SJSA1 (cell line): ENCODE measurements at places on chromosomes 1 and 21. TPM values are rescaled to one million over a fixed set of nuclear protein-coding genes. Genes with fewer than 3 reads are reported as not detected.

DNA sequence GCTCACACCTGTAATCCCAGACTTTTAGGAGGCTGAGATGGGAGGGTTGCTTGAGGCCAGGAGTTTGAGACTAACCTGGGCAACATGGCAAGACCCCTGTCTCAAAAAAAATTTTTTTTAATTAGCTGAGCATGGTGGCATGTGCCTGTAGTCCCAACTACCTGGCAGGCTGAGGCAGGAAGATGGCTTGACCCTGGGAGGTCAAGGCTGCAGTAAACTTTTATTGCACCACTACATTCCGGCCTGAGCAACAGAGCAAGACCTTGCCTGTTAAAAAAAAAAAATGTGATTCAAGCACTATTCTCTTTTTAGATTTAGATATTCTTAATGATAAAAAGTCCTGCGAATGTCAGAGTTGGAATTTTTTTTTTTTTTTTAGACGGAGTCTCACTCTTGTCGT is 102.5 kb upstream of the L1TD1 start:
- no peak overlapping the region for H3K4me3 ChIP-seq
- H3K27me3 ChIP-seq = no peaks in the 10 kb centered on the region; the same call in 1 of the 2 replicates
- H3K36me3 ChIP-seq = no peaks in the 10 kb centered on the region
- H3K4me1 ChIP-seq = no peaks in the 10 kb centered on the region; the same call in 1 of the 2 replicates
- H3K27ac ChIP-seq = no peak overlapping the region

- H3K36me3 ChIP-seq = peaks cover 68% of the 10 kb centered on the region
- H3K4me1 ChIP-seq = peaks cover 18% of the 10 kb centered on the region
Observed at GRCh38 chr1:226064816-226065248, 2.3 kb downstream of the H3-3A start.

GRCh38 chr1:26530895-26531598 is 1.5 kb downstream of the RPS6KA1 start:
- H3K4me3 ChIP-seq = peak overlapping the region; percentile 99
- no peaks in the 10 kb centered on the region for H3K27me3 ChIP-seq
- peaks cover 22% of the 10 kb centered on the region for H3K4me1 ChIP-seq
- H3K36me3 ChIP-seq = peaks cover 6% of the 10 kb centered on the region
- no peak overlapping the region for H3K27ac ChIP-seq

The SLAMF8 gene
- not detected in 2 replicates for total RNA-seq

The HRNR gene
- total RNA-seq = 0.03 TPM in 1 of 2 replicates, not detected in the other

GRCh38 chr1:37609994-37610393 is 14.3 kb upstream of the GNL2 start:
- H3K27ac ChIP-seq = no peak overlapping the region
- H3K4me3 ChIP-seq = no peak overlapping the region
- no peaks in the 10 kb centered on the region for H3K4me1 ChIP-seq
- peaks cover 69% of the 10 kb centered on the region for H3K27me3 ChIP-seq

DNA sequence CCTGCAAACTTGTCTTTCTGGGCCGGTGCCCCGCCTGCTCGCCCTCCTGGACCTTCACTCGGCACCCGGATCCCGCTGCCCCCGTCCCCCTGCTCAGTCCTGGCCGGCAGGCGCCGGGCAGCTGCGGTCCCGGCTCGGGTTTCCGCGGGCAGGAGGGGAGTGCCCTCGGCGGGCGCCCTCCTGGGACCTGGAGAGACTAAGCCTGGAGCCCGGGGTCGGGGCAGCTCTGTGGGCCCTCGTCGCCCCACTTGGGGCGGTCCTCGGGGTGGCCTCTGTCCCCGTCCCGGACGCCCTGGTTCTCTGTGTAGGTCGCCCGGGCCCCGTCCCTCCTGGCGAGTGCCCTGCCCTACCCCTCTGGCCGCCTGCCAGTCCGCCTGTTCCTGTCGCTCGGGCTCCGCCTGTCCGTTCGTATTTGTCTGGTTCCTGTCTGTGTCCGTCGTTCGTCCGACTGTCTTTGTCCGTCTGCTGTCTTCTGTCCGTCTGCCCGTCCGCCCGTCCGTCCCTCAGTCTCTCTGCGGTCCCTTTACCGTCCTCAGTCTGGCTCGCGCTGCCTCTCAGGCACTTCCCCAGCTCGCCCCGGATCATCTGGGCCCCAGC is 490 bp downstream of the SERINC2 start:
- H3K27ac ChIP-seq = peak overlapping the region; percentile 48
- H3K27me3 ChIP-seq = no peaks in the 10 kb centered on the region
- peak overlapping the region; percentile 86 for H3K4me3 ChIP-seq
- H3K36me3 ChIP-seq = peaks cover 26% of the 10 kb centered on the region; the same call in 1 of the 2 replicates
- H3K4me1 ChIP-seq = peaks cover 38% of the 10 kb centered on the region

GRCh38 chr1:106944721-106945120 is 111.8 kb upstream of the PRMT6 start:
- no peaks in the 10 kb centered on the region for H3K27me3 ChIP-seq
- H3K27ac ChIP-seq = no peak overlapping the region
- no peaks in the 10 kb centered on the region for H3K4me1 ChIP-seq
- no peaks in the 10 kb centered on the region for H3K36me3 ChIP-seq
- DNase-seq = no peak
- H3K4me3 ChIP-seq = no peak overlapping the region

DNA sequence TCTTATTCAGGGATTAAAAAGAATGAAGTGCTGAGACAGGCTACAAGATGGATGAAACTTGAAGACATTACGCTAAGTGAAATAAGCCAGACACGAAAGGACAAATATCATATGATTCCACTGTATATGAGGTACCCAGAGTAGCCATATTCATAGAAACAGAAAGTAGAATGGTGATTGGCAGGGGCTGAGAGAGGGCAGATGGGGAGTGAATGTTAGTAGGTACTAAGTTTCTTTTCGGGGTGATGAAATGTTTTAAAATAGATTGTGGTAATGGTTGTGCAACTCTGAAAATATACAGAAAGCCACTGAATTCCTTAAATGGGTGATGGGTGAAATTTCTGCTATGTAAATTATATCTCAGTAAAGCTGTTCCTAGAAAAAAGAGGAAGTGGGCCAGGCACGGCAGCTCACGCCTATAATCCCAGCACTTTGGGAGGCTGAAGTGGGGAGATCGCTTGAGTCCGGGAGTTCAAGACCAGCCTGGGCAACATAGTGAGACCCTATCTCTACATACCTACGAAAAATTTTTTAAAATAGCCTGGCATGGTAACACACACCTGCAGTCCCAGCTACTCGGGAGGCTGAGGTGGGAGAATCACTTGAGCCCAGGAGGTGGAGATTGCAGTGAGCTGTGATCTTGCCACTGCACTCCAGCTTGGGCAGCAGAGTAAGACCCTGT is 15.9 kb downstream of the SLC27A3 start:
- DNase-seq = peak; percentile 66
- no peaks in the 10 kb centered on the region for H3K36me3 ChIP-seq
- no peaks in the 10 kb centered on the region for H3K27me3 ChIP-seq
- peak overlapping the region; percentile 36; the same call in 1 of the 2 replicates for H3K27ac ChIP-seq
- no peak overlapping the region for H3K4me3 ChIP-seq
- peaks cover 21% of the 10 kb centered on the region for H3K4me1 ChIP-seq

DNA sequence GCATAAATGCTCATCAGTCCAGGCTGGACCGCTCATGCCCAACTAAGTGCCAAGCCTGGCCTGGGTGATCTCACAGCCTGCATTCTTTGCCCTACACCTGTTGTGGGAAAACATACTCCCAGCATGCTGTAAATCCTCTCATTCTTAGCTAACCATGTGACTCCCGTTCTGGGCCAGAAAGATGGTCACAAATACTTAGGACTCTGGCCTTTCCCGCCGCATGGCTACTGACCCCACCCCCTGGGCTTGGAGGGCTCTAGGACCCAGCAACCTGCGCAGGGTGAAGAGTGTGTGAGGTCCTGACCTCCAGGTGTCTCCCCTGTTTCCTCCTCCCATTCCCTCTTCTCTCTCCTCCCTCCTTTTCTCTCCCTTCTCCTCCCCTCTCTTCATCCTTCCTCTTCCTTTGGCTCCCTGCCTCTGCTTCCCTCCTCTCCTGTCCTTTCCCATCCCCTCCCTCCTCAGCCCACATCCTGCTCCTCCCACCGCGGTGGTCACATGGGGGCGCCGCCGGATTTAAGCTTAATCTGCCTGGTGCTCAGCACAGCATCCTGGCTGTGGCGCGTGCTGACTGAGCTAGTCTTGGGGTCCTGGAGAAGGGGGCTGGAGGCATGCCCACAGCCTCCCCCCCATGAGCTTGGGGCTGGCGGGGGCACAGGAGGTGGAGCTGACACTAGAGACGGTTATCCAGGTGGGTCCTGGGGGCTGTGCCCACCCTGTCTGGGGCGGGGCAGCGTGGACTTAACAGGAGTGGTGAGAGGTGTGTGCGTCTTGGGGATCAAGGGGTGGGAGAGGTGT is at the start of gene CROCC:
Gene CROCC, plus strand, starts transcription at position 541 of the 795 bp plus-strand sequence. Its CDS starts 88 bp downstream, at position 629.
- H3K4me3 ChIP-seq = no peak within 1 kb of the TSS
- no peaks in the 10 kb centered on the region for H3K27me3 ChIP-seq
- H3K27ac ChIP-seq = no peak within 1 kb of the TSS
- DNase-seq = no peak
- no peaks in the 10 kb centered on the region for H3K36me3 ChIP-seq

DNA sequence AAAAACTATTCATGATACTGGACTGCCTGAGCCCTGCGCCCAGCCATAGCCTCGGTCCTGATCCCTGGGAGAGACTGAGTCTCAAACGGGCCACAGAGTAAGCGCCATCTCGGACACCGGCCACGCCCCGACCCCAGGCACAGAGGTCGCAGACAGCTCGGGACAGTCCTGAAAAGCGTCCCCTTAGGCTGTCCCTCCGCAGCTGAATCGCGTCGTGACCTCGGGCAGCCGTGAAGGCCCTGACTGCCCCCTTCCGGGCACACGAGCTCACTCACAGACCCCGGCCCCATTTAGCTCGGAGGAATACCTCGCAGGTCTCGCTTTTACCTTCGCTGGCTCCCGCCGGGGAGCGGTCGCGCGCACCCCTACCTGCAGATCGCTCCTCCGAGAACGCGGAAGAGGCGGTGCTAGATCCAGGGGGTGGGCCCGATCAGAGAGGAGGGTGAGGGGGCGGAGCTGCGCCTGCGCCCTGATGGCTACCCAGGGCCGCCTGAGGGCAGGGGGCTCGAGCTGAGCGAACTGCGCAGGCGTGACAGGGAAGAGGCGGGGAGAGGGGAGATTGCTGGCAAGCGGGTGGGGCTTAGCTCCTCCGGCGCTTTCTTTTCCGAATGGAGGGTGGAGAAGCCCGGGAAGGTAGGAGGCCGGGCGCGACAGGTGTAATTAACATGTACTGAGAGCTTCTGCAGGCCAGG is at the start of gene MKNK1:
Gene MKNK1, minus strand, starts transcription at position 411 of the 692 bp plus-strand sequence. CDS start 20,941 bp downstream, outside the sequence.
- H3K4me1 ChIP-seq = peaks cover 14% of the 10 kb centered on the region
- peak within 1 kb of the TSS; percentile 79 for H3K4me3 ChIP-seq
- no peak within 1 kb of the TSS for H3K27ac ChIP-seq
- H3K36me3 ChIP-seq = peaks cover 15% of the 10 kb centered on the region
- no peaks in the 10 kb centered on the region for H3K27me3 ChIP-seq
- peak; percentile 95 for DNase-seq

DNA sequence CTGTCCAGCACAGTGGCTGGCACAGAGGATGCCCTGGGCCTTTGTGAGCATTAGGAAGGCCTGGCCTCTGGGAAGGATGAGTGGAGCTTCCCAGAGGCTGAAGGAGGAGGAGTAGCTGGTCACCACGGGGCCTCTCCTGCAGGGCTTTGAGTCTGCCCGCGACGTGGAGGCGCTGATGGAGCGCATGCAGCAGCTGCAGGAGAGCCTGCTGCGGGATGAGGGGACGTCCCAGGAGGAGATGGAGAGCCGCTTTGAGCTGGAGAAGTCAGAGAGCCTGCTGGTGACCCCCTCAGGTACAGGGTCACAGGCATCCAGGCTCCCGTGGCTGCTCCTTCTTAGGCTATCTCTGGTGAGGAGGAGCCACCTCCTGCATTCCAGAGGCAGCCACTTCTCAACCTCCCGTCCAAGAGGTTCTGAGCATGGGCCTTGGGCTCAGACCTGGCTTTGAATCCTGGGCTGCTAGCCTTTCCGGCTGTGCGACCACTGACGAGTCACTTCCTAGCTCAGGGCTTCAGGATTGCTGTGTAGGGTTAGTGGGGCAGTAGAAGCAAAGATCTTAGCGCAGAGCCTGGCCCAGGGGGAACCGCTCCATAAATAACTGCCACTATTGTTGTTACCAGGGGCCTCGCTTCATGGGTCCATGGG is 14.0 kb downstream of the SESN2 start:
- no peak for DNase-seq
- no peak overlapping the region for H3K4me3 ChIP-seq
- no peaks in the 10 kb centered on the region for H3K27me3 ChIP-seq
- no peaks in the 10 kb centered on the region for H3K4me1 ChIP-seq
- no peak overlapping the region for H3K27ac ChIP-seq

DNA sequence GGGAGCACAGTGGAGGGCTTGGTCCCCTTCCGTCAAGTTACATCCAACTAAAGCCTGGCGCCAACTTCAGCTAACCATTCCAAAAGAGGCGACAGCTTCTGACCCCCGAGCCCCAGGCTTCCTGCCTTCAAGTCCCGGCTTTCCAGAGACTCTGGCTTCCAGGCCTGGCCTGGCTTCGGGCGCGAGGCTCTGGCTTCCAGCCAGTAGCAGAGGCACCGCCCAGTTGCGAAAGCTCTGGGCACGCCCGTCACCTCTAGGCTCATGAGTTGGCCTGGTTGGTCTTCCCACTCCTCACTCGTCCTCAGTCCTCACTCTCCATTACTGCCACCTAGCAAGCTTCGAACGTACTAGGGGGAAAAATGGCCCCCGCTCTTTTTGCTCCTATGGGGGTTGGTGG is 30.0 kb upstream of the C1orf185 start:
- no peak for DNase-seq
- H3K36me3 ChIP-seq = no peaks in the 10 kb centered on the region
- peaks cover 15% of the 10 kb centered on the region for H3K4me1 ChIP-seq
- H3K4me3 ChIP-seq = no peak overlapping the region

The FGR gene
- not detected in 2 replicates for total RNA-seq

- H3K4me1 ChIP-seq = peaks cover 72% of the 10 kb centered on the region
- H3K27me3 ChIP-seq = no peaks in the 10 kb centered on the region
- DNase-seq = peak; percentile 59
- H3K27ac ChIP-seq = peak overlapping the region; percentile 31
- H3K36me3 ChIP-seq = peaks cover 51% of the 10 kb centered on the region
- H3K4me3 ChIP-seq = no peak overlapping the region
Observed at GRCh38 chr1:32761253-32761877, 55.8 kb downstream of the YARS1 start.

GRCh38 chr1:42931108-42931539 is 27.5 kb downstream of the SLC2A1 start:
- H3K36me3 ChIP-seq = peaks cover 90% of the 10 kb centered on the region
- peak; percentile 56 for DNase-seq
- H3K27ac ChIP-seq = no peak overlapping the region; the same call in 1 of the 2 replicates

- H3K36me3 ChIP-seq = no peaks in the 10 kb centered on the region
- no peaks in the 10 kb centered on the region for H3K27me3 ChIP-seq
- H3K4me3 ChIP-seq = no peak overlapping the region
- no peak for DNase-seq
- H3K27ac ChIP-seq = no peak overlapping the region
Observed at GRCh38 chr1:240337781-240338180, 246.1 kb downstream of the FMN2 start.

DNA sequence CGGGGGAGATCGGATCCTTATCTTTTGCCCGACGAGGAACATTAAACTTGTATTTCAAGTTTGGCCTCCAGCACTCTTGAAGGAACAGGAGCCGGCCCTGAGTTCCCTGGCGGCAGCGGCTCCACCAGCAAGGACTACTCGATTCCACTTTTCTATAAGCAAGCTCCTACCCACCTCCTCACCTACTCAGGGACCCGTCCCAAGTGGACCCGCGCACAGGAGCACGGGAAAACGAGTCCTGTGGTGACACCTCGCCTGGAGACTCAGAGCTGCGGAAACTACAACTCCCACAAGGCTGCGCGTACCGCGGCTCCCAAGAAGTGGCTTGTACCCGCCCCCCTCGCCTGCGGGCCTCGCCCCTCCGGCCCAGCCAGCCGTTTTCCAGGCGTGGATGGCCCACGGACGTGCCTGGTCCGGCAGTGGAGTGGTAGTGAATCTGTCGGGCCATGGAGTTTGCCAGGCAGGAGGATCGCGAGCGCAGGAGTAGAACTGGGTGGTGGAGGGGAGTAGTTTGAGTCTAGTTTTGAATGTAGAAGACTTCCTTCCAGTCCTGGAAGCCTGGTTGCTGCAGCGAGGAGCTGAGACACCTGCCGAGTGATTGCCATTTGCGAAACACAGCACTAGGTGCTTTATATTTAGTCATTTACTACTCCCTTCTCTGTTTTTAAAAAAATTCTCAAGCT is at the start of gene ACP6:
Gene ACP6, minus strand, starts transcription at position 206 of the 683 bp plus-strand sequence. CDS start 476 bp downstream, outside the sequence.
- no peak within 1 kb of the TSS for H3K27ac ChIP-seq
- peak; percentile 93 for DNase-seq
- no peaks in the 10 kb centered on the region for H3K36me3 ChIP-seq
